ENCODE measurements at places on chromosomes 5 and 9.

DNA sequence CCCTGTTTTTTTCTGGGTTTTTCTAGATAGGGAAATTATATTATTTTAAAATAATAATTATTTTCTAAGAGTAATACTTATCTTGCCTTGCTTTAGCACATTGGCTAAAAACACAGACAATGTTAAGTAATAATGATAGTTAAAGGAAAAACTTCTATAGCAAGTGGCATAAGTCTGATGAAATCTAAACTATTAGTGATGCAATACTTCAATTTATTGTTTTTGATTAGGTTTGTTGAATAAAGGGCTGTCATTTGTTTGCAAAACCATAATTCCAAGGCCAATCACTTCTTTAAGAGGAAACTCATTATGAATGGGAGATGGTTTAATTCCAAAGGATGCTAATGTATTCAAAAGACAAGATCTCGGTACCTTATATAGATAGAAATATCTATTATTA, 293.8 kb upstream of the FBXL7 start:
- no peak for DNase-seq

GRCh38 chr5:154189819-154190594, 526 bp upstream of the GALNT10 start:
- DNase-seq = peak; percentile 89

DNA sequence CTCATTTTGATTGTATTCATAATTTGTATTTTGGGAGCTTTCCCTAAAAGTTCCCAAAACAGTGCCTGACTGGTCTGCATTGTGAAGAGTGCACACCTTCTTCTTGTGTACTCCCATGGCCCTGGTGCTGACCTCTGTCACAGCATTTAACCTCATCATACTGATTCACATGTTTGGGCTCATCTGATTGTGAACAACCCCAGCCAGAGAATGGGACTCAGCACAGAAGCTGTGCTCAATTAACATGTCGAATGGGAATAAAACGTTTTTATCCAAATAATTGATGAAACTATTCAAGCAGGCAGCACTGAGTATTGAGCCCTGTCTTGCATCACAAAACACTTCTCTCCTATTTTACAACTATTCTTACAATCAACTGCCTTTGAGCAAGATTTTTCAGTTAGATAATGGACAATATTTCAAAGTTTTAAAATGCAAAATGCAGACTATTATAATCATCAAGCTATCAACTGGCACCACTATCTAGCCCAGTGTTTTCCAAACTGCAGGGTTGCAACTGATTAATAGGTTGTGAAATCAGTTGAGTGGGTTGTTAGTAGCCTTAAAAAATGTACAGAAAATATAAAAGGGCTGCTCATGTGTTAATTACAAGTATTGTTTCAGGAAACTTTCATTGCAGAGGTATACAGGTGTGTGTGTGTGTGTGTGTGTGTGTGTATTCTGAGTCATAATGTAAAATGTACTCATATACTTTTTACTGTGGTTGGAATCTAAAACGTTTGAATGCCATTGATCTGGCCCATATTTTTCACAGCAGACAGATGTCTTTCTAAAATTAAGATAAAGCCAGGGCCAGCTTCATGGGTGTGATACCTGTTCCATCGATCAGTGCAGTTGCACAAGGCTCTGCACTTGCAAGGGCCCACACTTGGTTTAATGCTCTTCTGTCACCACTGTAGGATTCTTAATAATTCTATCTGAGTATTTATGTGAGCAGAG, 190.5 kb downstream of the PIK3R1 start:
- DNase-seq = no peak

- no peak for DNase-seq
Observed at GRCh38 chr5:168808051-168808616, 229.0 kb upstream of the PANK3 start.

DNA sequence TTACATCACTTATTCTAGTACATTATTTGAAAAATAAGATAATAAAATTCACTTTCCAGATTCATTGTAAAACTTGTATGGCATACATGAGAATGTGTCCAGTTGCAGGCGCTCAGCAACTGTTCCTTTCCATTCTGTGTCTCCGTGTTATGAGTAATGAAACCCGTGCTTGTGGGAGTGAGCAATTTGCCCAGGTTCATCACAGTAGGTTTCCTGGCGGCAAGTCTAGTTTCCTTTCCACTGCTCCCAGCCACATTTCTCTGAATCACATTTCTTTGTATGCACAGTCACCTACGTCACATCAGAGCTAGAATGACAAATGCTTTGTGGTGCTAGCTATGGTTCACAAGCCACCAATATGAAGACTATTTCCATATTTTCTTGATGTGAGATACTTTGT, 39.9 kb downstream of the MOCS2 start:
- DNase-seq = no peak

GRCh38 chr5:160039810-160040470, 31.0 kb downstream of the TTC1 start:
- DNase-seq = no peak

DNA sequence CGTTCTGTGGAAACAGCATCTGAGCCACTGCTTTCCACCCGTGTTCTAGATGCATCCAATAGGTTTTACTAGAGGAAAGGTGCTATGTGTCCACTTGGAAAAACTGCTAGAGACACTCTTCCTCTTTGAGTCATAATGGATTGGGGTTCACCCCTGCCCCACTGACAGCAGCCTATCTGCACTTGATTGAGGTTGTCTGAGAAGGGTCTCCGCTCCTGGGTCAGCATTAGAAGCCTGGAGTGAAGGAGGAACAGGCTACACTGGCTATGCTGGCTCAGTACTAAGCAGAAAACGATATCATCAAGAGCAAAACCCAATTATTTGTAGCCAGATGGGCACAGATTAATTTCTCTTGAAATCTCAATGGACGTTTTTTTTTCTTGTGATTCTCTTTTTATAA, 152.6 kb upstream of the IQGAP2 start:
- no peak for DNase-seq

DNA sequence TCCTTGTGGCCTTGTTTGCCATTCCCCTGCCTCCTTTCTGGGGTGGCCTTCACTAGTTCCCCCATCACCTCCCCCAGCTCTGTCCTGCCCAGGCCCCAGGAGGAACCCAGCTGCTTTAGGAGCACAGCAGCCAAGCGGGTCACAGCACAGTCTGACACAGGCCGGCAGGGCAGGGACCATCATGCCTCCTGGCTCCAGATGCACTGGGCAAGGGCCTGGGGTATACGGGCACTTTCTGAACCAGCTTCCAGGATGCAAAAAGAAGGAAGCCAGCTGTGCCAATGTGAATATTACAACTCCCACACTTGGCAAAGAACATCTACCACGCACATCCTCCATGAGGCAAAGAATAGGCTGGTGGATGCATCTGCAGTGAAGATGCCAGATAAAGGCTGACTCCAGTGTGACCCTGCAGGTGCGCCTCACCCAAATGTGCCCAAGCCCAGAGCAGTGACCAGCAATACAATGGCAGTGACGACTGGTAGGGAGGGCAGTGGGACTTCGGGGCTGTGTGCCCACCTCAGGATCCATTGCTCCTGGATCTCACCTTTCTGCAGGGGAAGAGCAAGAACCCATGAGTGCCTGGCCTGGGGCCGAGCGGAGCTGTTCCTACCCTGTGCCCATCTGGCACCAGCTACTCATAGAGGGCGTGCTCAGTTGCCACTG, 6.3 kb upstream of the IL3 start:
- peak; percentile 35 for DNase-seq

- no peak for DNase-seq
Observed at GRCh38 chr5:403995-404394, 39.0 kb upstream of the EXOC3 start.

DNA sequence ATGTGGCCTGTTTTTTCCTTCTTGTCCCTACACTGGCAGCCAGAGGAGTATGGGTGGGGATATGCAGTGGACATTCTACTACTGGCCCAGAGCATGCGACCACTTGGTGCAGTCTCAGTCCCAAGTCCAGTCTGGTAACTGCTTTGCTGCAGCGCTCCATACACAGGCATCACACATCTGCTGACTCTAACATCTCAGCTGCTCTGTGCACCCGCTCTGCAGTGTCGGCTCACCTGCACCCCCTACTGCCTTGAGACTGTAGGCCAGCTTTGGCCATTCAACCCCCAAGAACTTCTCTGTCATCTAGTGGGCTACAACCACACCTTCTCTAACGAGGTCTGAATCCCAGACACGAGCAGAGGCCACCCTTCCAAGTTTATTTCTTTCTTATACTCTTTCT, 46.4 kb upstream of the SLCO6A1 start:
- no peak for DNase-seq

All from natural killer cell treated with Interleukin-12 subunit alpha and Interleukin-12 subunit beta and Interleukin-15 and Interleukin-18, amount 100 ng/mL, for 72 hours (primary cell).